ENCODE measurements at places on chromosomes 3 and 15. TPM values are rescaled to one million over a fixed set of nuclear protein-coding genes. Genes with fewer than 3 reads are reported as not detected.

- no peak for DNase-seq
Measured at GRCh38 chr3:115651087-115651486, 27.8 kb downstream of the GAP43 start.

Gene CCR3
- total RNA-seq = not detected

- no peak for DNase-seq
Measured at GRCh38 chr3:13858768-13859520, 20.9 kb downstream of the WNT7A start.

- DNase-seq = no peak
Measured at GRCh38 chr15:32956006-32956405, 238.2 kb downstream of the GREM1 start.

DNA sequence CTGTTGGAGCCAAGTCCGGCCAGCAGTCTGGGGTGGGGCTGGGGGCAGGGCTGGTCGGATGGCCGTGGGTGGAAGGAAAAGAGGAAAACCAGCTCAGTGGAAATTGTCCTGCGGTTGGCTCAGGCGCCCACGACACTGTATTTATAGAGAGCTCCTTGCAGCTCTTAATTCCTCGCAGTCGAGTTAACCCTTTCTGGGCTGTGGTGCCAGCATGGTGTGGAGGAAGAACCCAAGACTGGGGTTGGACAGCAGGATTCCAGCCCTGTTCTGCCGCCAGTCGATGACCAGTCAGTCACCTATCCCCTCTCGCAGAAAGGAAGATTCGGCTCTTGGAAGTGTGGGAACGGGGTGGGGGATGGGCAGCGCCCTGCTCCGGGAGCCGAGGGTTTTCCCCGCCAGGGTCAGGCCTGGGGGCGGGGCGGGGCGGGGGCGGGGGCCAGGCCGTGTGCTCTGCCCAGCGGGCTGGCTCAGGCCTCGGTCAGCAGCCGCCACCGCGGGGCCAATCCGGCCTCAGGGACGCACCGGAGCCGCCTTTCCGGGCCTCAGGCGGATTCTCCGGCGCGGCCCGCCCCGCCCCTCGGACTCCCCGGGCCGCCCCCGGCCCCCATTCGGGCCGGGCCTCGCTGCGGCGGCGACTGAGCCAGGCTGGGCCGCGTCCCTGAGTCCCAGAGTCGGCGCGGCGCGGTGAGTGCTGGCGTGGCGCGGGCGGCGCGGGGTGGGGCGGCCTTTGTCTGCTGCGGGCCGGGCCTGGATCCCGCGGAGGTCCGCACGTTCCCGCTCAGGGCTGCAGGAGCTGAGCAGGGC, at the start of gene CD276:
Gene CD276, plus strand, starts transcription at position 607 of the 804 bp plus-strand sequence. CDS start 15,257 bp downstream, outside the sequence.
- no peak for DNase-seq

GRCh38 chr15:72800833-72801481, 17.4 kb upstream of the ADPGK start:
- DNase-seq = no peak

DNA sequence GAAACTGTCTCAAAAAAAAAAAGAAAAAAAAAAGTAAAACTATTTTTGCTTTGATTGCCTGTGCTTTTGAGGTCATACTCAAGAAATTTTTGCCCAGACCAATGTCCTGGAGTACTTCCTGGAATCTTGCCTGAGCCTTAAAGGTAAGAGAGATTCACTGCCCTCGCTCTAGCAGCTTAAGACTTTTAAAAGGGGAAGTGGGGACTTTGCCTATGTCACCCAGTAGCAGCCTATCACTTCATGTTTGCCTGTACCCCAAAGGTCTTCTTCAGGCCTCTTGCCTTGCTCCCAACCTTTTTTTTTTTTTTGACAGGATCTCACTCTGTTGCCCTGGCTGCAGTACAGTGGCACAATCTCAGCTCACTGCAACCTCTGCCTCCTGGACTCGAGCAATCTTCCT, 18.9 kb upstream of the GOLGB1 start:
- no peak for DNase-seq

Gene C3orf18
- 14.7 TPM for total RNA-seq

GRCh38 chr15:69751566-69751965, 298.9 kb downstream of the RPLP1 start:
- no peak for DNase-seq

- DNase-seq = no peak
Measured at GRCh38 chr3:156615592-156616173, 58.7 kb upstream of the TIPARP start.

GRCh38 chr3:112011376-112011940, 12.7 kb downstream of the TAGLN3 start:
- DNase-seq = no peak

GRCh38 chr15:69855258-69856000, 242.3 kb downstream of the TLE3 start:
- no peak for DNase-seq

All from naive thymus-derived CD4-positive, alpha-beta T cell (primary cell).